Ureter (tissue), 1 donor: ENCODE measurements at places on chromosomes 7 and 10. TPM values are rescaled to one million over a fixed set of nuclear protein-coding genes. Genes with fewer than 3 reads are reported as not detected.

GRCh38 chr7:33516568-33516967 is 387.2 kb downstream of the BBS9 start:
- DNase-seq, result no peak

DNA sequence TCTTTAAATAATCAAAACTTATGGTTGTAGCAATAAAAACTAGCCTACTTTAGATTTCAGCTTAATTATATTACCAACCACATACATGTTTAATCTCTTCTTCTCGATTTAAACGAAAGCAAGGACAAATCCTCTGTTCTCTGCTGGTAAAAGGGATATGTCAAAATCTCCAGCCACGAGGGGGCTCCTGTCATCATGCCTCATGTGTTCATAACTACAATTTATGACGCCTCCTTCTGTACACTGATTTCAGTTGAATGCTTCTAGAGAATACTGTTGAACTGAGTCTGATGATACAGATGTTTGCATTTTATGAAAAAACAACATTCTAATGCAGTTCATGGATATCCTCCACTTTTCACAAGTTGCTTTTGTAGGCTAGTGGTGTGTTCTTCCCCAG is 220.0 kb upstream of the DPP6 start:
- no peak for DNase-seq

DNA sequence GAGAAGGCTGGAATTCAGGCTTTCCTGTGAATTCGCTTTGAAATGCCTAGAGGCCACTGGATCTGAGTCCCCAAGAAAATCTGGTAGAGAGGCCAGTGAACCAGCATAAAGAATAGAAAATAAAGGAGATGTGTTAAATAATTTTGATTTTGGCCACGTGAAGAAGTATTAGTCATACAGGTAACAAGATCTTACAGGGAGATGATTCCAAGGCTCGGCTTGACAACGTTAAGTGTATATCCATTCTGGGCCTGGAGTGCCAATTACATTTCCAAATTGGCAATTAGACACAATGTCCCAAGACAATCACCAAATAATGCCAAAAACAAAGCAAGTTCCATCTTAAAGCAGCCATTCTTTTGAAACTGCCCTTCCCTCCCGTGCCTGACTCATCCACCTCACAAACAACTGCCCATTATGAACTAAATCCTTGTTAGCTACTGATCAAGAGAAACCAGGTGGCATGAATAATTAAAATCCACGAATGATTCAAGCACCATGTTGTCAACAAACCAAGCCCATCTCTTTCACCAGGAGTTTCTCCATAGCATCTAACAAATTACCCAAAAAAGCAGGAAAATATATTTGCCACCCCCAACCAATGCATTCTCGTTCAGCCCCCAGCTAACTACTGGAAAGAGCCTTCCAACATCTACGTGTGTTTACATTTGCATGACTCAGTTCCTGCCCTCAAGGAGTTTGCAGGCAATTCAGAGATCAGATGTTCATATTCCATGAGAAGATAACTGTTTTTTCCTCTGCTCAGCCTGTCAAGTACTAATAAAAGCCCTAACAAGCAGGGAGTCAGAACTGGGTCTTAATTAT is 8.5 kb downstream of the KCNMA1 start:
- no peak for DNase-seq

GRCh38 chr10:131264110-131264788 is 47.3 kb downstream of the TCERG1L start:
- DNase-seq, result no peak

GRCh38 chr7:142739923-142740492 is 9.3 kb upstream of the PRSS1 start:
- DNase-seq, result no peak

- DNase-seq, result no peak
Measured at GRCh38 chr7:140010194-140010895, 52.4 kb downstream of the PARP12 start.

GRCh38 chr10:70601746-70602145 is 795 bp downstream of the PRF1 start:
- DNase-seq, result no peak

- no peak for DNase-seq
Measured at GRCh38 chr7:121510858-121511482, 114.9 kb upstream of the FAM3C start.

DNA sequence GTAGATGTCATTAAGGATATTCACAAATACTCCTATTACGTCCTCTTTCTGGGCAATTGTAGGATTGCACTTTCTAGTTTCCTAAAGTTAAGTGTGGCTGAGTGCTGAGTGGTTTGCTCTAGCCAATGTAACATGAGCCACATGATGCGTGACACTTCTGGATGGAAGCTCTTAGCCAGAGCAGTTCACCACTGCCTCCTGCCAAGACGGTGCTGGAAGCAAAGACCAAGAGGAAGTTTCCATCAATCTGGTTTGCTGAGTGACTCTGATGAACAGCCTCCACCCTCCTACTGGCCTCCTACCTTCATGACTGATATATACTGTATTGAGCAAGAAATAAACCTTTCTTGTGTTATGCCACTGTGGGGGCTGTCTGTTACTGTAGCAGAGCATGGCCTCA is 318.1 kb downstream of the KCNMA1 start:
- DNase-seq, result no peak

GRCh38 chr10:52599551-52600200 is 172.9 kb downstream of the MBL2 start:
- DNase-seq, result no peak

DNA sequence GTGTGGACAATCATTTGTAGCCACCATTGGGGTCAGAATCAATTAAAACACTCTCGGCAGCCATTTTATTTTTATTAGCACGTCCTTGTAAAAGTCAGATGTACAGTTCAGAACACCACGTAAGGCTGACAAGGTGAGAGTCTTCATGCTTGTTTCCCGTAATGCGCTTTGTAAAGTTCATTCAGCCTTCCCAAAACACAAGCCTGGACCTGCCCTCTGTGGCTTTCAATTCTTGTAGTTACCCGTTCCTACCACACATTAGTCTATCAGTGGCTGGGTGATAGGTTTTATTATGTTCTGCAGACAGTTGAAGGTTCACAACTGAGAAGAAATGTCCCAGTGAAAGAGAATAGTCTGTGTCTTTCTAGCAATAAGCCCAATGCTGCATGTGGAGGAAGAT is 35.4 kb downstream of the GAD2 start:
- no peak for DNase-seq

GRCh38 chr10:133334503-133335245 is 2.0 kb downstream of the CALY start:
- DNase-seq, result no peak

DNA sequence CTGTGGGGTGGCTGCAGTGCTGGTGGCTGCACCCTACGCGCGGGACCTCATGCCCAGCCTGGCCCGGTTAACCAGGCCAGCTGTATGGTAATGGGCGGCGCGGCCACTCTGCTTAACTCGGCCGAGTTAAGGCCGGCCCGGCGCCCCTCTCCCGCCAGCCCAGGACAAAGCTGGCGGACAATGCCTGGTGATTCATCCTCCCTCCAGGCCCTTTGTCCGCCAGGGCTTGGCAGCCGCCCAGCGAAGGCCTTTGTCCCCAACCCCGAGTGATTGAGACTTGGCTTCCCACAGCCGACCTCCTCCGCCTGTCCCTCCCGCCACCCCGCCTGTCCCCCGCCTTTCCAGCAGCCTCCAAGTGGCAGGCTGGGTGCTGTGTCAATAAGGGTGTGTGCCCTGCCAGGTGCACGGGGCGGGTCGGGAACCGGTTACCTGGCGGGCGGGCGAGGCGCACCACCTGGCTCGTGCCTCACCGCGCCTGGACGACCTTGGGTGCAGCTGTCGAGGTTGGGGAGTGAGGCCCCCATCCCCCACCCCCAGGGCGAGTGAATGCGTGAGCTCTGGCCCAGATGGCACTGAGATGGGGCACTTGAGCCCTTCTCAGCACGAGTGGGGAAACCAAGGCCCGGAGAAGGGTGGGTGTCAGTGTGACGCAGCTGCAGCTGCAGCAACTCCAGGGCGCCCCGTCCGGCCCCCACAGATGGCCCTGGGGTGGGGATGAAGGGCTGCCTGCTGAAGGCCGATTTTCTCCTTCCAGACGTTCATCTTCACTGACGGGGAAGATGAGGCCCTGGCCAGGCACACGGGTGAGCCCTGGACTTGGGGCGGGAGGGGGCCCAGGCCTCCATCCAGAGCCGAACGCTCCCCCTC is 4.6 kb downstream of the LFNG start:
- DNase-seq, result peak; percentile 90

DNA sequence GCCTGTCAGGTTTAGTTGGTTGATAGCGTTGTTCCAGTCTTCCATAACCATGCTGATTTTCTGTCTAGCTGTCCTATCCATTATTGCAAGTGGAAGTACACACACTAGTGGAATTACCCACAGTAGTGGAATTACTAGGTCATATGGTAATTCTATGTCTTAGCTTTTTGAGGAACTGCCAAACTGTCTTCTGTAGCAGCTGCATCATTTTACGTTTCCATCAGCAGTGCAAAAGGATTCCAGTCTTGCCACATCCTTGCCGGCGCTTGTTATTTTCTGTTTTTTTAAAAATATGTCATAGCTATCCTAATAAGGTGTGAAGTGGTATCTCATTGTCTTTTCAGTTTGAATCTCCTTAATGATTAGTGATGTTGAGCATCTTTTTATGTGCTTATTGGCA is 17.2 kb upstream of the RHBDD2 start:
- DNase-seq, result no peak

- no peak for DNase-seq
Measured at GRCh38 chr7:137080516-137081203, 212.2 kb downstream of the CHRM2 start.

GRCh38 chr10:130647341-130647740 is 511.1 kb downstream of the GLRX3 start:
- no peak for DNase-seq

GRCh38 chr7:25860275-25861163 is 291.5 kb upstream of the NFE2L3 start:
- no peak for DNase-seq

DNA sequence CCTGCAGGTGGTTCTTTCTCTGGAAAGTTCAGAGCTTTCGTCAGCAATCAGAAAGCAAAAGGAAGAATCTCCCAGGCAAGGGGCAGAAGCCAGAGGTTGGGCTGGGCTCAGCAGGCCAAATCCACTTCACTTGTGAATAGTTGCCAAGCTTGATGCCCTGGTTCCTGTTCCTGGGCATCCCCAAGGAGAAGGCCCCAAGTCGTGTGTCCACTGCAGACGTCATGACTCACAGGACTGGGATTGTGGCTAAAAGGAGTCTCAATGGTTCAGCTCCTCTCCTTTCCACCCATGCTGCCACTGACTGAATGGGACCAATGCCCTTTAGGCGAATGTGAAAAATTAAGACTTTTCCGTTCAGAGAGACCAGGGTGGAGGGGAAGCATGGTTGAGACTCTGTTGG is 38.6 kb upstream of the TRIM8 start:
- DNase-seq, result no peak

- DNase-seq, result no peak
Measured at GRCh38 chr7:96689414-96689813, 20.2 kb downstream of the SEM1 start.

- no peak for DNase-seq
Measured at GRCh38 chr10:119651514-119652360, 557 bp downstream of the BAG3 start.

DNA sequence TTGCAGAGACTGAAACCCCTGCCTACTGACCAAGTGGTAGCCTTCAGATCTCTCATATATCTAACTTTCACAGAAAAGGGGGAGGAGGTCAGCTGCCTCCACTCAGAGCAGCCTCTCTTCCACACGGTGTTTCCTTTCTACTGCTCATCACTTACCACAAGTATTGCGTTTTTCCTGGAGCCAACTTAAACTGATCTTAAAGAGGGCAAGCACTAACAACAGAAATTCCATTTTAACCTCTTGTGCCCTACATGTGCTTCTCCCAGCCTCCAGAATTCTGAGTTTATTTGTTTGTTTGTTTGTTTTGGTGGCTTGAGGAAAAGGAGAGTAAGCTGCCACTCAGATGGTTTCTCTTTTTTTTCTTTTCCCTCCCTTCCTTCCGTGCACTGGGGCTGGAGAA is 19.1 kb downstream of the SKIDA1 start:
- DNase-seq, result no peak

GRCh38 chr10:70352401-70353097 is 29.9 kb downstream of the LRRC20 start:
- no peak for DNase-seq

DNA sequence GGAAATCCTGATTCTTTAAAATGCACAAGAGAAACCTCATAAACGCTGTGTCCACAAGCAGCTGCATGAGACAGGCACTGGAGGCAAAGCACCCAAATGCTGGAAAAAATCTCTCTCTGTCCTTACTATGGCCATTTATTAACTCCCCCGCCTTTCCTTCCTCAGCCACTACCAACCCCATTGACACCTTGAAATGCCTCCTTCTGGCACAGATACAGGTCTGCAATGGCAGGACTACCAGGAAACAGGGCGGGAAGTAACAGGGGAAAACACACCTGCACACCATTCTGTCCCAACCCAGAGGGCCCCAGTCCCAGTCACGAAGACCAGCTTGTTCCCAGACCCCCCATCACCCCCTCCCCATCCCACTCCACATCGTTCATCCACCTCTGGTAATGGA is 224.3 kb downstream of the PARD3 start:
- no peak for DNase-seq

DNA sequence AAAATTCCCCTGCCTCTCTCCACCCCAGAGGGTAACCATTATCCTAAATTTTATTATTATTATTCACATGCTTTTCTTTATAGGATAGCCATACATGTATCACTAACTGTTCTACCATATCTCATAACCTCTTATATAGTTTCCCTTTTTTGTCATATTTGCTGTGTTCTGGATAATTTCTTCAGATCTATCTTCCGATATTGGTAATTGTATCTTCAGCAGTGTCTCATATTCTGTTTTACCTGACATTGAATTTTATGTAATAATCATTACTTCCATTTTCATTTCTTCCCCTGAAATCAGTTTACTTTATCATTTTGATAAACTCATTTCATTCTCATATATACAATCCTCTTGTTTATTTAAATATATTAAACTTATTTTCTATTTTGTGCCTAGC is 273.5 kb downstream of the ADK start:
- DNase-seq, result no peak

DNA sequence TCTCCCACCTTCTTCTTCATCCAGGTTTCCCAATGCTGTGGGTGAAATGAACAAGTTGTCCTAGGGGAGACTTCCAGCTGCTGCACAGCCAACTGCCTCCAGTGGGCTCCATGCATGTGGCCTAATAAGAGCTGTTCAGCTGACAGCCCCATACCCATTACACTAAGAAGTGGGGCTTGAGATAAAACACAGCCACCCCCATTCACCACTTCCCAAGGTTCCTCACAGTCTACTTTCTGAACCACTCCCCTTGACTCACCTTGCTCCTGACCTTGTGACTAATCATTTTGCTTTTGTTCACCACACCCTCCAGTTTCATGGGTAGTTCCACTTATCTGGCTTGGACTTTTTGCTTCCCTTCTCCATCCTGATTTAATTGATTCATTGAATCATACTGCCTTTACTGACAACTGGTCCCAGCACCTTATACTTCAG is 119.3 kb downstream of the CABCOCO1 start:
- no peak for DNase-seq

GRCh38 chr10:63579371-63580014 is 58.3 kb downstream of the REEP3 start:
- DNase-seq, result no peak

GRCh38 chr10:11325817-11326216 is 285.6 kb downstream of the USP6NL start:
- no peak for DNase-seq

The ODAD2 gene
- 0.86 TPM for total RNA-seq

The NUP42 gene
- 41.7 TPM for total RNA-seq

The VWA2 gene
- total RNA-seq, result 5.1 TPM

The SFTPA1 gene
- total RNA-seq, result 0.91 TPM

The PVRIG gene
- 1.1 TPM for total RNA-seq
